Mammary epithelial cell (primary cell): ENCODE measurements at places on chromosomes 4 and X. TPM values are rescaled to one million over a fixed set of nuclear protein-coding genes. Genes with fewer than 3 reads are reported as not detected.

GRCh38 chr4:107315584-107315983, 279.5 kb upstream of the DKK2 start:
- no peak for DNase-seq

- peak; percentile 30 for DNase-seq
Observed at GRCh38 chr4:56757261-56757746, 64.2 kb downstream of the SPINK2 start.

- DNase-seq = no peak
Observed at GRCh38 chrX:154484255-154485149, 1.9 kb downstream of the UBL4A start.

- DNase-seq = no peak
Observed at GRCh38 chrX:22194660-22194945, 78.1 kb upstream of the CBLL2 start.

- no peak for DNase-seq
Observed at GRCh38 chr4:174869339-174869738, 40.3 kb upstream of the GLRA3 start.

DNA sequence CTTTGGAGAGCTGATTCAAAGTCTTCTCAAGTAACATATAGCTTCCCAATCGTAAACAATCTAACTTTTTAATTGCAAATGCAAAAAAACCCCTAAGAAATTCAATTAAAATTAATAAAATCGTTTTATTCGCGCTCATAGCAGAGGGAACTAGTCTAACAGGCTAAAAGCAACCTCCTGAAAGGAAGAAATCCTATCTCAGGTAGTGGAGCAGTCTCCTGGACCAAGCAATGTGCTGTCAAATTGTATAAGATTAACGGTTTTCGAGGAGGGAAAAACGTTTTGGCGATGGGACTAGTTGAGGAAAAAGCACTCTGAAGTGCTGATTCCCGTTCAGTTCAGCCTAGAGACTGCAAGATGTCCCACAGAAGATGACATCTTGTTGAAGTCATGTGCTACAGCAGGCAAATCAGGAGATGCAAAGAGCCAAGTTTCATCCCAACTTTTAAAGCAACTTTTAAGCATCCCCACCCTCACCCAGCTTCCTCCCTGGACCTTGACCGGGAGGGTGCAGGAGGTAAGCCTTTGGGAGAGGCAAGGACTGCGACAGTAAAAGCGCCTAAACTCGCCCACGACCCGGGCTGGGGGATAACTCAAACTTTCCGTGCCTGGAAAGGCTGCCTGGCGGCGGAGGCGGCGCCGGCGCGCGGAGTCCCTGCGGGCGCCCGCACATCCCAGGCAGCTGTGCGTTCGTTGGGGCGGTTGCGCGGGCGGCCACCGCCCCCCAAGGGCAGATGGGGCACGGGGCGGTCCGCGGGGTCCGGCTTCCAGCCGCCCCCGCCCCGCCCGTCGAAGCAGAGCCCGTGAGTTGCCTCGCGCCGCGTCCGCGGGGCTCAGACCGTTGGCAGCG, 784 bp downstream of the MAP7D3 start:
- no peak for DNase-seq

GRCh38 chrX:130771648-130772047, 131.4 kb downstream of the ENOX2 start:
- DNase-seq = no peak

- DNase-seq = no peak
Observed at GRCh38 chr4:113908829-113909228, 70.6 kb downstream of the ARSJ start.

DNA sequence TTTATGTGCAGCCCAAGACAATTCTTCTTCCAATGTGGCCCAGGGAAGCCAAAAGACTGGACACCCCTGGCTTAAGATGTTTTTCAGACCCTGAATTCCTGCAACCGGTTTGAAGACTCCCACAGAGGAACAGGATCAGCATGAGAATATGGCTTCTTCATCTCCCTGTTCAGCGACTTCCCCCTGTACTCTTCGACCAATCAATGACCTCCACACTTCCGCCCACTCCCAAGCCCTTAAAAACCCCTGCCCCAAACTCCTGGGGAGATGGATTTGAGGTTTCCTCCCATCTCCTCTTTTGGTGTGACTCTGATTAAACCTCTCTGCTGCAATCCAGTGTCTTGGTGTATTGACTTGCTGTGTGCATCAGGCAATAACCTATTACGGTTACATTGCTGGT, 344.4 kb downstream of the NR3C2 start:
- DNase-seq = no peak

DNA sequence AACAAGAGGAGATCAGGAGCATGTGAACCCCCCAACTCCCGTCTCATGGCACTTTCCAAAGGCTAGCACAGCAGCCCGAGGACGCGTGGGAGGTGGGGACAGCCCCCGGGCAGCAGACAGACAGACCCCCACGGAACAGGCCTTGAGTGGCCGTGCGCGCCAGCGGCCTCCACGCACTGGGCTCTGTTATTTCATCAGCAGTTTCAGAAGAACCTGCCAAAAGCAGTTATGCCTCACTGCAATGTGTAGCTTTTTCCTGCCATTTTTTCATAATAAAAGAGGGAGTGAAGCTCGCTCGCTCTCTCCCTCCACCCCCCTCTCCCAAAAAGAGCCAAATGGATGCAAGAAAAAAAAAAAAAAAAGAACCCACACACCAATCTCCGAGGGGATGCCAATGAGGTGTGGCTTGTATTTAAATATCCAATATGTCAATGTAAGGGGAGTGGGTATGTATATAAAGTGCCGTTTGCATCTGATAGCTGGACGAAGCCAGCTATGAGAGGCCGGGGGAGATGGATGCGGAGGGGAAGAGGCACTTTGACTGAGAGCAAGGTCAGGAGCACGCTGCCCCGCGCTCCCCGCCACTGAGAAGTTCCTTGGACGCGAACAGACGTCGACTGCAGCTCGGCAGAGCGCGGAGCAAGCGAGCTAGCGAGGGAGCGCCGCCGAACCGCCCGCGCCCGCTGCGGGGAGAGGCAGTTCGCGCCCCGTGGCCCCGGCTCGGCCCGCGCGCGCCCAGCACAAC, at the start of gene FGF16:
Gene FGF16 (plus strand): TSS at position 482 of the 745 bp plus-strand sequence. CDS start 286 bp downstream, outside the sequence.
- no peak for DNase-seq

- DNase-seq = no peak
Observed at GRCh38 chrX:8783097-8783713, 18.0 kb downstream of the FAM9A start.

DNA sequence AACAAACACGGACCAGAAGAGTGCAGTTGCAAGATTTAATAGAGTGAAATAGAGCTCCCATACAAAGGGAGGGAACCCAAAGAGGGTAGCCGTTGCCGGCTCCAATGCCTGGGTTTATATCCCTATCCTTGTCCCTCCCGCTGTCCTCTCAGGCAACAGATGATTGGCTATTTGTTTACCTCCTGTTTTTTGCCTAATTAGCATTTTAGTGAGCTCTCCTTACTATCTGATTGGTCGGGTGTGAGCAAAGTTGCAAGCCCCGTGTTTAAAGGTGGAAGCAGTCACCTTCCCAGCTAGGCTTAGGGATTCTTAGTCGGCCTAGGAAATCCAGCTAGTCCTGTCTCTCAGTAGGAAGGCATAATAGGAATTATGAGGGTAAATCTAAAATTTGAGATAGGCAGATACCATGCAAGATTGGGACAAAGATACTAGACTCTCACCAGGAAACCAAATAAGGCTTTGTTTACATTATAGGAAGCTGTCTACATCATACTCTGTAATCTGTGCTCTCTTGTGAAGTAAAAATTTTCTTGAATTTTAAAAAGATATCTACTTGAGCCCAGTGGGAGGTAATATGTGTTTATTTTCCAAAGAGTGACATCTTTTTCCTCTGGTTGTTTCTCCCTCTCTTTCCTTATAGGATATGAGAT, 65.9 kb downstream of the ATP10D start:
- no peak for DNase-seq

- DNase-seq = no peak
Observed at GRCh38 chr4:92514627-92515026, 210.9 kb downstream of the GRID2 start.

- DNase-seq = no peak
Observed at GRCh38 chrX:83333813-83334212, 174.3 kb upstream of the POU3F4 start.

DNA sequence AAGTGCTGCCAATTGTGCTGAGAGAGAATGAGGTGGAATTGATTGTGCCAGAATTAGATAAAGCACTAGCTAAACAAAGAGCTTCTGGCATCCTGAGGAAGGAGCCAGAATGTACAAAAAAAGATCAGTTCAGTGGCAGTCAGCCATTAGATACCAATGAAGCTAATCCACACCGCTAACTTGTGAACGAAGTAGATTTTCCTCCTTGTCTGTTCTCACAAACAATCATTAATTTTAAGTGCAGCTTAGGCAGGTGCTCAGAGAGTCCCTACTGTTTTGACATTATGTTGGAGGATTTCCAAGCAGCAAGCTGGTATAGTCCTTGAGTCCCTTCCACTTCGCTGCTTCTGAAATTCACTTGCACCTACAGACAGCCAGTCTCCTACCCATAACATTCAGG, 617.4 kb downstream of the CENPC start:
- DNase-seq = no peak

DNA sequence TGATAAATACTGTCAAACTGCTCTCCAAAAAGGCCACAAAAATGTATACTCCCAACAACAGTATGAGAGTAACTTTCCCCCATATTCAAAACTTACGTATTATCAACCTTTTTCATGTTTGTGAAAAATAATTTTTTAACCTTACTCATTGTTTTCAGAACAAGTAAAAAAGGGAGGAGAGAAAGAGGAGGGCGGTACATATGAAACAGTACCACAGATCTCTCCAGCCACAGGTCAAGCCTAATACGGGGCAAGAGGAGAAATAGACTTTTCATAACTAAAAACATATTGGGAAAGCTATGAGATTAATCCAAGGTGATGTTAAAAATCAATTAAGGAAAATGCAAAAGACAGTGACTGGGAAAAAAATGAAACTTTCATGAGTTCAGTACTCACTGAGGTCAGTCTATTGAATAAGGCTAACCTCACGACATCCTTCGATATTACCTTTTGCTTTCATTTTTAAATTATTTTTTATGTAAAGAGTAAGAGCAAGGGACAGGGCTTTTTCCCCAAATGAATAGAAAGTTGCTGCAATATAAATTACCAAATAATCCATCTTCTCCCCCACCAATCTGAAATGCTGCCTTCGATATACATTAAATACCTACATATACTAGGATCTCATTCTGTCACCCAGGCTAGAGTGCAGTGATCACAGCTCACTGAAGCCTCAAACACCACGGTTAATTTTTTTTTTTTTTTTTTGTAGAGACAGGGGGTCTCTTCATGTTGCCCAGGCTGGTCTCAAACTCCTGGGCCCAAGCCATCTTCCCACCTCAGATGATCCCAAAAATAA, 25.3 kb downstream of the FBXW7 start:
- no peak for DNase-seq

GRCh38 chrX:103734125-103734760, 23.5 kb downstream of the TMEM31 start:
- DNase-seq = peak; percentile 68

DNA sequence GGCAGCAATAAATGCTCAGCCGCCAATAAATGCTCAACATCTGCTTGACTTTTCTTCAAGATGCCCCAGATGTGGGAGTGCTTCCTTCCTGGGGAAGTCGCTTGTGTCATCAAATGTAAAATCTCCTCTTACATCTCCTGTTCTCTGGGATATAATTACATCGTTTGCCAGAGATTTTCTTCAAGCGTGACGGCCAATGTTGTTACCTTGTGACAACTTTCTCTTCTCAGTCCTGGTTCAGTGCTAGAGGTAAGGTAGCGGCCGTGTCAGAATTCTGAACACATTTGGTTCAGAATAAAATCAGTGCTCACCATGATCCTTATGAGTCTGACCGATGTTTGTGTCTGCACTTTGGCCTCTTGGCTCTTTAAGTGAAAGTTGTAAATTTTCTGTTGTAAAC, 102.5 kb downstream of the ASMT start:
- DNase-seq = no peak

GRCh38 chr4:56276547-56276946, 110.7 kb downstream of the AASDH start:
- DNase-seq = peak; percentile 2

The C4orf36 gene
- 3.0 TPM for polyA plus RNA-seq

The TMEM35A gene
- 0.19 TPM for polyA plus RNA-seq

The ADH7 gene
- not detected for polyA plus RNA-seq

The SFRP2 gene
- 0.02 TPM for polyA plus RNA-seq

The ZRSR2 gene
- polyA plus RNA-seq = 7.4 TPM

The RPGR gene
- polyA plus RNA-seq = 0.96 TPM

The OPHN1 gene
- 3.3 TPM for polyA plus RNA-seq

The RASL11B gene
- 3.3 TPM for polyA plus RNA-seq

The VEGFD gene
- polyA plus RNA-seq = 0.06 TPM

The ENPEP gene
- not detected for polyA plus RNA-seq

The BEX5 gene
- polyA plus RNA-seq = not detected

The TMPRSS11B gene
- not detected for polyA plus RNA-seq

The ABCG2 gene
- 3.1 TPM for polyA plus RNA-seq
